ENCODE measurements at places on chromosomes 2 and 18. TPM values are rescaled to one million over a fixed set of nuclear protein-coding genes. Genes with fewer than 3 reads are reported as not detected.

The DSC2 gene
- not detected for total RNA-seq

The COL4A3 gene
- total RNA-seq, result 0.35 TPM

The NDC80 gene
- 64.4 TPM for total RNA-seq

The GMPPA gene
- 31.7 TPM for total RNA-seq

The THOC1 gene
- 71.6 TPM for total RNA-seq

The TUBB8B gene
- total RNA-seq, result not detected

The FBXO36 gene
- total RNA-seq, result 0.37 TPM

The PLEKHH2 gene
- 1.3 TPM for total RNA-seq

DNA sequence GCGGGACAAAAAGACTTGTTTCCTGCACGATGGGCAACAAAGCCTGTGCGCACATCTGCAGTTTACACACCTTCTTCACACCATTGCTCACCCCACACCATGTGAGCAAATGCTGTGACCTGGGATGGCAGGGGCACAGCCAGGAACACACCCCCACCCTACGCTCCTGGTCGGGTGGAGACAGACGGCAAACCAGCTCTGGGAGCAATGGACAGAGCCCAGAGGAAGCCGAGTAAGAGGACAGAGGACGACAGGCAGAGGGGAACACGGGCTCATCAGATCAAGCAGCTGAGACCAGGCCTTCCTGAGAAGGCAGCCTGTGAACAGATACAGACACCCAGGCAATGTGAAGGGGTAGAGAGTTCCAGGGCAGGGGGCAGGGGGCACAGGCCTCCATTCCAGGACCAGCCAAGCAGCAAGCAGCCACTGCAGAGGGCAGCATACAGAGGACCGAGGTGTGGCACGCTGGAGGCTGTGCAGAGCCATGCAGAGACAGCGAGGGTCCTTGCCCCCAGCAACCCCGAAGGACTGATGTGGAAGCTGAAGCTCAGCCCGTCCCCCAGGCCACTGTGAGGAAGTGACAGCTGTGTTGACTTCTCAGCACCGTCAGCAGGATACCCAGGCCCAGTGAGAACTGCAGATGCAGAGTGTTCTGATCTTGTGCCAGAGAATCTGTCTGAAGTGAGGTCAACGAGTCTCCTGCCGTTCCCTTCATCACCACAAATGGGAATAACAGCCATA is 46.2 kb downstream of the PARD6G start:
- no peak for ATAC-seq

- ATAC-seq, result no peak
These were observed 39.3 kb downstream of the TRABD2A start for GRCh38 chr2:84841577-84841976.

DNA sequence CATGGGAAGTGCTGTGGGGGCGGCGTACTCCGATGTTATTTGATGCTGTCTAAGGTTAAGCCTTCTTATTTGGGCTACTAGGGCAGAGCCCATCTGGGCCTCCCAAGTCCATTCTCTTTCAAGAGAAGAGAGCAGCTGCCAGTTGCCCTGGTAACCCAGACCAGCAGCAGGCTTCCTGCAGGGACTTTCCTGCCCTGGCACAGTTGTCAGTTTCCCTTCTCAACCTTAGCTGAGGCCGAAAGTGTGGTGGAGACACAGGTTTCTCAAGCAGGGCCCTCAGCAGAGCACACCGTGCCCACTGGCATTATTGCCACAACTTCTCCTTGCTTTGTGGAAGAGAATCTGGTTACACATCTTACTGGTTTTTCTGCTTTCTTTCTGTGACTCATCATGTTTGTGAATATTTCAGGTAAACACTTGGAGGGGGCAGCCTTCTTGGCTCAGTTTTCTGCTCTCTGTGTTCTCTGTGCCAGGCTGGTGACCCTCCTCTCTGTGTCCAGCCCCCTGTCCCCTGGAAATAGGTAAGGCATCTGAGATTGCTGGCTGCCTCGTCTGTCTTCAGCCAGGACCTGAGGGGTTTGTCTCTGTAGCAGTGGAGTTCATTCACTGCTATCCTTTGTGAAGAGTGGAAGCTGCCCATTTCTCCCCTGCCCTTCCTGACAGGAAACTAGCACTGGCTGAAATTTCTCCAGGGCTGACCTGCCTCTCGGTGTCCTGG is 111.0 kb downstream of the B3GNT2 start:
- ATAC-seq, result peak; percentile 62

DNA sequence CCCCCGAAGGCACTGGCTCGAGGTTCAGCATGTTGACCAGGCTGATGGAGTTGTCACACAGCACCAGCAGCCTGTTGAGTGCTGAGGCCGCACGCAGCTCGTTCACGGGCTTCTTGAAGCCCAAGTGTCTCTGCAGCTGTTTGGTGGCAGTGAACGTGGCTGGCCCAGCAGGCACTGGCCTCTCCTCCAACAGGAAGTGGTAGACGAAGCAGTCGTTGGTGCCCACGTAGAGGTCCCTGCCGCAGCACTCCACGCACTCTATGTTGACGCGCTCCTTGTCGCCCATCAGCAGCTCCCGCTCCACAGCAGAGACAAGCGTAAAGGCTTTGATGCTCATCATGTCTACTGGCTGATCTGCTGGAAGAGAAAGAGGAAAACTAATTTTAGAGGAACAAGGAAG is 21.6 kb downstream of the TGFBRAP1 start:
- no peak for ATAC-seq

- no peak for ATAC-seq
These were observed 135.9 kb downstream of the TPGS2 start for GRCh38 chr18:36692921-36693332.

DNA sequence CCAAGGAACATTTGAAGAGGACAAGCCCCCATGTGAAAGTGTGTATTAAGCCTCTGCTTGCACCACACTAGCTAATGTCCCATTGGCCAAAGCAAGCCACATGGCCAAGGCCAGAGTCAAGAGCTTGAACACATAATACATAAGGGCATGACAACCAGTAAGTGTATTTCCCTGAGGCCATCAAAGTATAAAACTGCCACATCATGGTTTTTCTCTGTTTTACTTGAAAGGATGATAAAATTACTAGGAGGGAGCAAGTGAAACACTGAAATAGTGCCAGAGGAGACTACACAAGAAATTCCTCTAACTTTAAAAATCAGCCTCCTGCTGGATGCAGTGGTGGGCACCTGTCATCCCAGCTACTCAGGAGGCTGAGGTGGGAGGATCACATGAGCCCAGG is 30.9 kb upstream of the EML6 start:
- ATAC-seq, result no peak

DNA sequence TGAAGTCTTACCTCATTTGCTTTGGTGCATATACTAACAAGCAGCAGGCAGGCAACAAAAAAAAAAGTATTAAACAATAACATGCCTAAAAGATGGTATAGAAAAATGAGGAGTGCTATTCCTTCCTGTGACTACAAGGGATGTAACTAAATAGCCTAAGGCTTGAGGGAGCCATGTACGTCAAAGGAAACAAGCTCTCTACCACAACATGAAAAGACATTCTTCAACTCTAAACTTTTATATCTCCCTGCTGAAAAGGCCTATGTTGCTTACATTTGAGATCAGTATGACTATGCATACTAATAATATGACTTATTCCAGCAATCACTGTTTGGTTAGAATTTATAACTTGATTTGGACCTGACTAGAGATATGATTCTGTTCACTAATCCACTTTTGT is 347.9 kb downstream of the ADCYAP1 start:
- ATAC-seq, result no peak

DNA sequence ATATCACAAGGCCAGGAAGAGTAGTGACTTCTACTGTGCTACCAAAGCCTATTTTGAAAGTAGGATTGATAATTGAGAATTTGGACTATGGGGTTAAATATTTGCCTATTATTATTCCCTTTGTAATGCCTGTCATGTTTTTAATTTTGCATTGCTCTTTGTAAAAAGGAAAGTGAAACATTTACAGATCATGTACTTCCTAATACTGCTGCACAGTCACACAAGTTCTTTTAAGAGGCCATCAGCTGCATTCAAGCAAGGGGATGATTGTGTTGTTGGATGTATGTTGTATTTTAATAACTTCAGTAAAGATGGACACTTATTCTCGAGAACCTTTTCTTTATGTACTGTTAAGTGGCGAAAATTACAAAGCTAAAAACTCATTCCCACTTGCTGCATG is 70.1 kb downstream of the PLEKHA3 start:
- no peak for ATAC-seq

DNA sequence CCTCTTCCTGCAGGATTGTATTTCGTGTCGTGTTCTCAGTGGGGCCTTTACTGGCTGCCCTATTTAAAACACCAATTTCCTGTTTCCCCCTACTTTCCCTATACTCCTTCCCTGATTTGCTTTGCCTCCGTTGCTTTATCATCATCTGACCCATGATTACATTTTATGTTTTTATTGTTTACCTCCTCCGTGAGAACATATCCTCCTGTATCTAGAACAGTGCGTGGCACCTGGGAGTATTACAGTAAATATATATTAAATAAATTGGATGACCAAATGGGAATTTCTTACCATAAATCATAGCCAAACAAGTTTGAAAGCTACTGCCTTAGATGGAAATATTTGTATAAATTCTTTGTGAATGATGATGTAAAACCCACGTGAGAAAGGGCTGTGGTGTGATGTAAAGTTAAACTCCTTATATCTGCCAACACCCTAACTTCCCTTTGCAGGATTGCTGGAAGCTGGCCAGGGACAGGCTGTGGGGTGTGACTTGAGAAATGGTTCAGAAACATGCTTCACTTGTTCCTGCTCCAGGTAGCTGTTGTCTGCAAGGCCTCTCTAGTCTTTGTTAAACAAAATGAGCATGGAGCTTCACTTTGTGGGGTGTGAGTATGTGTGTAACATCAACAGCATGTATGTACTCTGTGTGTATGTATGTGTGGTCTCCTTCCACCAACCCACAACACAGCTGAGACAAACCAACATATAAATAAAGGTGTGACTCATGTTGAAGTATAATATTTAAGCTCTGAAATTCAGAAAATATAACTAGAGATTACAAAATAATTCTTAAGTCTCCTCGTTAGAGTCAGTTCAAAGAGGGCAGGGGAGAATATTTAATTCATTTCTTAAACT is 40.3 kb downstream of the LHCGR start:
- ATAC-seq, result no peak

- no peak for ATAC-seq
These were observed 138.6 kb downstream of the MAP3K20 start for GRCh38 chr2:173214213-173214612.

DNA sequence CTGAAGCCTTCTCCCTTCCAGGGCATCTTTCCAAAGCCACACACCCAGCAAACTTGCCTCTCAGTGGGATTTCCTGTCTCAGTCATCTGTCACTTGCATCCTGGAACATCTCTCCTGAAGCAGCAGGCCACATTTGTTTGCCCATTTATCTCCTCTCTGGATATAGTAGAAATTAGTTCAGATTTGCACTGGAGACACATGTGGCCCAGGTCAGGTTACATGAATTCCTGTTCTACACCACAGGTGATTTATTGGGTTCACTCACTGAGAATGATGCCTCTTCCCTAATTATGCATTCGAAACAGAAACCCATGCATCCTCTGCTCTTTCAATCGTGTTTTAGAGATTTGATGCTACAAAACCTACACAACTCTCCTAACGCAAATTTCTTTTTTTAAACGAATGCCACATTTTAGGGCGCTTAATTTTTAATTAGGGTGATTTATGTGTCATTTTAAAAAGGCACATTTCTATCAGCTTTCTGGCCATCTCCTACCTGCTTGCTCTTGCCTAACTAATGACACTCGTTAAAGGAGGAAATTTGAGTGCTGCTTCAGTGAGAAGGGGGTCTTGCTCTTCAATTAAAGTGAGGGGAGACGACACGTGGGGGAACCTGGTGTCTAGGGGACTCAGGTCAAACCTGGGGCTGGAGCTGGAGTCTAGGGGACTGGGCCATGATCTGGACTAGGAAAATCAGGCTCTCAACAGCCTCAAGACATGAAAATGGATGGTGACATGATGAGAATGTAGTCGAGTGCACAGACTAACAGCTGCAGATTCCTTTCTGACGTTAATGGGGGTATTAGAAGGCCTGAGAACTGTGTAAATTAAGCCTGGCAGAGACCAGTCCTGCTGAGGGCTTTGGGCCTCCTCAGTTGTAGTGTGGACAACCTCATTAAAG is 221.4 kb downstream of the CLIP4 start:
- no peak for ATAC-seq

GRCh38 chr18:34990597-34990996 is 50.6 kb upstream of the MAPRE2 start:
- ATAC-seq, result no peak

GRCh38 chr18:63844254-63844653 is 43.3 kb upstream of the SERPINB2 start:
- ATAC-seq, result no peak

GRCh38 chr2:6793913-6794312 is 71.8 kb downstream of the CMPK2 start:
- no peak for ATAC-seq

- no peak for ATAC-seq
These were observed 344.1 kb upstream of the REG3G start for GRCh38 chr2:78681386-78681785.

DNA sequence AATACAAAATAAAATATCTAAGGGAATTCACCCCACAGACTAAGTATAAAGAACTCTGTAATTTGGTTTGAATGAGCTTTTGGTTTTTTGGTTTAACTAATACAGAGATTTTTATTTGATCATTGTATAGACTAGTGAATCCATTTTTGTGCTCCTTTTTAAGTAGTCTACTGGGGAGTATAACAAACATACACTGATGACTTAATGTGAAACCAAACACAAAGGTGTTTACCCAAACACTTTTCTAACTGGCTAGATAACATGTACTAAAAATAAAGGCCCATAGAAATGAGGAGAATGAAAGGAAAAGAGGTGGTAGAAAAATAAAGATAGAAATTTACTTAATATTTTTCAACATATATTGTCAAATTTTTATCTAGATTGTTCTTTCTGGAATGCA is 146.0 kb downstream of the NRXN1 start:
- ATAC-seq, result no peak

GRCh38 chr2:219119422-219120043 is 41.1 kb downstream of the NHEJ1 start:
- ATAC-seq, result peak; percentile 66

DNA sequence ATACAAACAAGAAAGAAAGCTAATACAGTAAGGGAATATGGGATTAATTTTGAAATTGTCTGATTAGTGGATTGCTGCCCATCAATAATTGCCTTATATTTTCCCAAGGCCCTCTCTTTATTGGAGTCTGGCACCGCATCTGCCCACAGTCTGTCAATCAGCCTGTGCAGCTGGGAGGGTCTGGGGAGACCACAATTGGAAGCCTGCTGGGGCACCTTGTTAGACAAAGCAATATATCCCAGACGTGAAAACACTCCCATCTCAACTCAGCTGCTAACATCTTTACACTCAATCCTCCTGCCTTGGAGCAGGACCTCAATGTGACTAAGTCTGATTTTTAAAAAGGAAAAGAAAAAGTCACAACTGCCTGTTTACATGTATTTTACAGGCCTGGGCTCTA is 258.6 kb downstream of the SRBD1 start:
- no peak for ATAC-seq

GRCh38 chr18:27491772-27492171 is 306.7 kb upstream of the CHST9 start:
- ATAC-seq, result no peak

DNA sequence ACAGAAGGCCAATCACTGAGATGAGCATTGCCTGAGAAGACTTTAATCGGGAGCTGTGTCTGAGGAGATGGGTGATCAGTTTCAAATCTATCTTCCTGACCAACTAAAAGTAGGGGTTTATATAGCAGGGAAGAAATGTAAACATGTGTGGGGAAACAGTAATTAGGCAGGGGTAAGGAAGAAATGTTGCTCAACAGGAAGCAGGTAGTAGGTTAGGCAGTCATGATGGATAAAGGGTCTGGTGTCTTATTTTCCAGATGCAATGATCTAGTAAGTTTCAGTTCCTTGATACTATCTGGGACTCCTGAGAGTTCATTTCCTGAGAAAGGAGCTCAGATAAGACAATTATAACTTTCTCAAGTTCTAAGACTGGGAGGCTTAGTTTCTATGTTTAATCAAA is 33.8 kb upstream of the DNAJC10 start:
- ATAC-seq, result no peak
